Vagina (tissue), 2 donors: ENCODE measurements at places on chromosomes 11 and 22. TPM values are rescaled to one million over a fixed set of nuclear protein-coding genes. Genes with fewer than 3 reads are reported as not detected.

- no peak for DNase-seq
Measured at GRCh38 chr11:30317030-30317429, 5.9 kb upstream of the ARL14EP start.

DNA sequence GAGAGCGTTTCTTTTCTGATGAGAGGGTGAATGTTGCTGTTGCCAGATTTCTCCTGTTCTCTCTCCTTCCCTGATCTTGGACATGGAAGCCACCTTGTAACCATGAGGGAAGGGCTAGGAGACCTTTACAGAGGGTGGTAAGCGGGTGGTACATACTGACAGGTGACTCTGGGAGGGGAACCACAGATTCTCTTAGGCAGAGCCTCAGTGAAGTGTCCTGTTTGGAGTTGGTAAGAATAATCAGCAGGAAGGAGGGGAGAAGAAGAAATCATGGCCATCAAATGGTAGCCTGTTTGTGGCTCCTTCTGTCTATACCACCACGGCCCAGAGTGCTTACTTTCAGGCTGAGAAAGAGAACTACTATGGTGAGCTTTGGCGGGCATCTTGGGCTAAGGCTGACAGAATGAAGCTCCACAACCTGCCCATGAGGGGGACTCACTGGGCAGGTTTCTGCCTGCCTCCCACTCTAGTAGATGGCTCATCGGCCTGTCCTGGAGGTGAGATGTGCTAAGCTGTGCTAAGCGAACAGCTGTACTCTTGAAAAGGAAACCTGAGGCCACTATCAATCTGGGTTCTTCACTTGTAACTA is 55.3 kb upstream of the CLTCL1 start:
- DNase-seq = no peak

- DNase-seq = no peak
Measured at GRCh38 chr11:59272771-59273372, 60.1 kb upstream of the MPEG1 start.

- DNase-seq = no peak
Measured at GRCh38 chr11:33980897-33981296, 70.6 kb upstream of the CAPRIN1 start.

DNA sequence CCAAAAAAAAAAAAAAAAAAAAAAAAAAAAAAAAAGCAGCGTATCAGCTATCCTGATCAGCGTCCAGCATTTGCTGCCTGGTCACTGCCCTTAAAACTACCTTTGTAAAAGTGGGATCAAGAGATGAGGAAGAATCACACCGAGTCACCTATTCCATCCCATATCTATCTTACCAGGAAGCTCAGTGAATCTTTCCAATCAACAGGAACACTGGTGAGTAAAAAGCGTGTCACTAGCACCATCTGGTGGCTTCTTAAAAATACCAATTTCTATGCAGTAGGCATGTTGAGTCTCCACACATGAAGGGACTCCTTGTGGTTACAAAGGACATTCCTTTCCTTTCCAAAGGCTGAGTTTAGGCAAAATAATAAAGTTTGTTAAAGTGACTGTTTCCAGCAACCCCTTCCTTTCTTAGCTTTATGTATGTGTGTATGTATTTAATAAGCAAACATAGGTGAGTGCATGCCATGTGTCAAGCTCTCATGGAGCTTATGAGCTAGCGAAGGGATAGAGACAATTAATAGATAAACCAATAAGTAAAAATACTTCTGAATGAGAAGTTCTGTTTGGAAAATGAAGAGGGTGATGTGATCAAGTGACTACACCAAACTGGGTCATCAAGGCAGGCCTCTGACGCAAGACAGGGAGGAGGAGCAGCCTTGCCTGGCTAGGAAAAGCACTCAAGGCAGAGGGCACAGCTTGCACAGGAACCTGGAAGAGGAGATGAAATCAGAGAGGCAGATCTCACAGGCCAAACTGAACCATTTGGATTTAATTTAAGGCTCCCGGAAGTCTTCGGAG is 13.9 kb upstream of the TP53AIP1 start:
- no peak for DNase-seq

DNA sequence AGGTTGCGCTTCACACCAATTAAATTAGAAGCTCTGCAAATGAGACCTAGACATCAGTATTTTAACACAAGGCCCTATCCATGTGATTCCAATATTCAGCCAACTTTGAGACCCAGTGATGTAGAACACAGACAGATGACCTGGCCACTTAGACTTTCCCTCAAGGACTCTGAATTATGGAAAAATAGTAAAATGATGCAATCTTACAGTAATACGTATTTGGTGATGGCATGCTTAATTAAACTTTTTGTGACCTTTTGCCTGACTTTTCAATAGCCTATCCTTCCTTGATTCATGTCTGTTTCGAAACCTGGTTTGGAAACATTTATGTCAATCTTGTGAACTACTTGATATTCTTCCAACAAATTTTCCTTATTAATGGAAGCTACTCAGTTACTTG is 521.2 kb downstream of the KCNA4 start:
- no peak for DNase-seq

- no peak for DNase-seq
Measured at GRCh38 chr11:10208131-10208575, 85.9 kb downstream of the SBF2 start.

DNA sequence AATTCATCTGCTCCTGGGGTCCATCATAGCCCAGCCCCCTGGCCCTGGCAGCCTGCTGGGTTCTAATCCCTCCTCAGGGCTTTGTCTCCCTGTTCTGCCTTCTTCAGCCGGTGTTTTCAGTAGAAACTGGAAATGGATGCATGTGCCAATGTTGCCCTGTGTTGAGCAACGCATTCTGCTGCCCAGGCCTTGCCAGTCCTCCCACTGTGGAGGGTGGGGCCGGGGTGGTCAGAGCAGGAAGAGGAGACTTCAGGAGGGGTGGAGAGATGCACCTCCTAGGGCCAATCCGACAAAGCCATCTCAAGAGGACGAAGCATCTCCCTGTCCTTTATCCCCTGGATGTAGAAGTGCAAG is 27.6 kb upstream of the ZBTB16 start:
- no peak for DNase-seq

GRCh38 chr11:104524254-104524653 is 360.3 kb upstream of the PDGFD start:
- no peak for DNase-seq

DNA sequence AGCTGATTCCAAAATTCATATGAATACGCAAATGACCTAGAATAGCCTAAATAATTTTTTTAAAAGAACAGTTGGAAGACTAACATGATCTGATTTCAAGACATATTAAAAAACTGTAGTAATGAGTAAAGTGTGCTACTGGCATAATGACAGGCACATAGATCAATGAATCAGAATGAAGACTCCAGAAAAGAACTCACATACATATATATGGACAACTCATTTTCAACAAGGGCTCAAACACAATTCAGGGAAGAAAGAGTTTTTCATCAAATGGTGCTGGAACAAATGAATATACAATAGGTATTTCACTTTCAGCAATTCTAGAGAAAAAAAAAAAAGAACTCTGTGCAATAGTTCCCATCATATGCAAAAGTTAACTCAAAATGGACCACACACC is 33.7 kb downstream of the BTBD10 start:
- no peak for DNase-seq

- no peak for DNase-seq
Measured at GRCh38 chr11:100776212-100776896, 89.3 kb downstream of the ARHGAP42 start.

Gene LARGE2
- 6.6 TPM for total RNA-seq

Gene DMC1
- 12.3 TPM for total RNA-seq

Gene OR51I1
- total RNA-seq = not detected
